ENCODE measurements at places on chromosomes 6 and 20.

GRCh38 chr6:4336778-4337442, 201.5 kb upstream of the ECI2 start:
- no peak for DNase-seq

GRCh38 chr20:47244451-47244850, 112.0 kb downstream of the ZMYND8 start:
- no peak for DNase-seq

DNA sequence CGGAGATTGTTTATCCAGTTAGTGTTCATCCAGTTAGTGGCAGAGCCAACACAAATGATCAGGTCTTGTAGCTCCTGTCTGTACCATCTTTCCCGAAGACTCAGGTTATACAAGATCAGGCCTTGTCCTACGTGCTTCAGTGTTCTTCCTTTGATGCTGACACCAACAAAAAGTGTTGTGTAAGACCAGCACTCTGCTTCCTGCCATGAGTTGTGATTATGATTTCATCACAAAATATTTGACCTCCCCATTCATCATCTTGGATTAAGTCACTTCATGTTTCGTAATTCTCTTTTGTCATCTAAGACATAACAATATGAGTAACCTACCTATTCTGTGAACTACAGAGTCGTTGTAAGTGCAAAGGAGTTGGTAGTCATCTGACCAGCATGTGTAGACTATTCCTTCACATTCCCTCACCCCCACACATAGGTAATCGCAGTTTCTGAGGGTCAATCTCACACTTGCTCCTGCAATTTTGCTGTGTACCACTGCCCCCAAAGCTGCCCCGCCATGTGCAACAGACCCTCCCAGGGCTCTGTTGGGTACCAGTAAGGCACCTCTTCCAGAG, 135.6 kb upstream of the SLC22A23 start:
- no peak for DNase-seq

- no peak for DNase-seq
These were observed 823 bp downstream of the NHLRC1 start for GRCh38 chr6:18121580-18122127.

Measured in activated effector memory CD4-positive, alpha-beta T cell treated with Interleukin-2 at 50 U/mL for 16 hours (primary cell).